ENCODE measurements at places on chromosomes 2 and 18.

DNA sequence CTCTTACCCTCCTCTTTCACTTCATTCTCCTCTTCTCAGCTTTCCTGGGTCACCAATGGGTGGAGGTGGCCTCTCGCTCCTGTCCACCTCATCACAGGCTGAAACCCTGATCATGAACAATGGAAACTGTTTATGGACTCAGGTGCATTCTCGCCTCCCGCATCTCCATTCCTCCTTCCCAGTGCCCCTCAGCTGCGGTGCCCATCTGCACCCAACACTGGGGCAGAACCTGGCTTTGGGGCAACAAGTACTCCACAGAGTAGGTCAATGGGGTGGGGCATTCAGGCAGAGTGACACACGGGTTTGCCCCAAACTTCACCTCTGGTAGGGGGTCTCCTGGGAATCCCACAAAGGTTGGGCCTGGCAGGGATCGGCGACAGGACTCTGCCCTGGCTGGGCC lies 199.5 kb downstream of the RTP5 start:
- no peak for DNase-seq

DNA sequence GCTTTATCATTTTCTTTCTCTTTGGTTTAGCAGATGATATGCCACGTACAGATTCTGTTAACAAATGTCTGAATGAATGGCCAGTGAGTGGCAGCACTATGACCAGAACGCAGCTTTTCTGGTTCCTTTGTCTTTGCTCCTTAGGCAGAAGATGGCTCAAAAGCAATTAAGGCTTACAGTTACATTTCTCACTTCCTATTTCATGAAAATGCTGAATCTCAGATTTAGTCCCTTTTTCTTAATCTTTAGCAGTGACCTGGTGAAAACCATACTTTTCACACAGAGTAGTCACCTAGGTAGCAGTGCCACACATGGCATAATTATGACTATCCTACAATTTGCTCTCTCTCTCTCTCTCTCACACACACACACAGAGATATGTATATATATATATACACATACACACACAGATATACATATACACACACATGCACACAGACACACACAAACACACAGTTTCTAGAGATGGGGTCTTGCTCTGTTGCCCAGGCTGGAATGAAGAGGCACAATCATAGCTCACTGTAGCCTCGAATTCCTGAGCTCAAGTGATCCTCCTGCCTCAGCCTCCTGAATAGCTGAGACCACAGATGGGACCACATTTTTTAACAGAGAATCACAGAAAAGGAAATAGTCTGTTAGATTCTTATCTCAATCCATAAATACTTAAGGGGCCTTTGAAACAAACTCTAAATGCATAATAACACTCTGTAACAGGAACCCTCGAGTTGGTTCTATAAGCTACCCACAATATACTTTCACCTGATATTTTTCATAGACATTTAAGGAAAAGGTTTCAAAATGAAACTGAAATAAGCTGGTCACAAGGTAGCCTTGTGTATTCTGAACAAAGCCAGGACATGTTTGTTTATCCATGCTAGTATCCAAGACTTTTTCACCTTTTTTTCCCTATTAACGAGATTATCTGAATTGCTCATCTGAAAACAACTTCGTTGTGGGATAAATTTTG lies 11.6 kb downstream of the PDE6D start:
- DNase-seq, result no peak

GRCh38 chr18:51010218-51010617 lies 19.8 kb upstream of the SMAD4 start:
- DNase-seq, result no peak

DNA sequence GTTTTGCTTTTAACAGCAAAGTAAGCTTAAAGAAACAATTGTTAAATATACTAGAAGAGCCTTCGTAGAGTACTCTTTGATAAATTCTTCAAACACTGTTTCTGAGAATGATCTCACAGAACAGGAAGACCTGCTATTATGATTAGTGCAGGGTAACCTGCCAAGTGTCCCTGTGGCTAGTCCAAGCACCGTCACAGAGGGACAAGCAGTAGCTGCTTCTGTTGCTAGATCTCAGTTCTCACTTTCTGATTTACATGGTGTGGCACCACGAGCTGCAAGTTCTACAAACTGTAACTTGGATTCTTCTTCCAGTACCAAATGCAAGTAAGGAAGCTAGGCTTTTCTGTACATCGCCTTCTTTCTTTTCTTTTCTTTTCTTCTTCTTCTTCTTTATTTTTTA lies 121.5 kb downstream of the PIEZO2 start:
- DNase-seq, result no peak

DNA sequence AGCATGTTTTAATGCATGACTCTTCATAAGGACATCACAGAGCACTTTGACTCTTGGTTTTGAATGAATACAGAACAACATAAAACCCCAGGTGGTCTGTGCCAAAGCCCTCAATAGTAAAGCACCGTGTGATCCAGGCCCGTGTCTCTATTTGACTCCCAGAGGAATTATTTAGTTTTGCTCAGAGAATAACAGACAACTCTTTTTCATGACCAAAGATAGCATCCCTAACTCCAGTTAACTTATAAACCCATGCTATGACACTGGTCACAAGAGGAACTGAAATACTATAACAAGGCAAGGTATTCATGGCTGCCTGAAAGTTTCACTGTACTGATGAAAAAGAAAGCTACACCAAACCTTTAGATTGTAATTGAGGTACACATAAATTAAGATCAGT lies 128.4 kb downstream of the IKZF2 start:
- DNase-seq, result no peak

DNA sequence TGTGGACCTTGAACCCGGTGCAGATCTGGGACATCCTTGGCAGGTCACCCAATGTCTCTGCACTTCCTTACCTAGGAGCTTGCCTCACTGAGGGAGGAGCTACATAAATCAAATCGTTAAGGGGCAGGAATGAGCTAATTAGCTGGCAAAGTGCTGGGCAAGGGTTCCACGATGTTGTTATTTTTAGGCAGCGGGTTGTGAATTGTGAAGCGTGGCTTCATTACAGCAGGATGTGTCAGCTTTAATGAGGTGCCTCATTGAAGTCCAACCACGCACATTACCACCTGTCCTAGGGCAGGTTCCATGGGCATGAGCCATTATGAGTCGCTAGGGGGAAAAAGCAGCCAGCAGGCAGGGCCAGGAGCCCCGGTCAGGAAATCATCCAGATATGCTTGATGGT lies 127.0 kb upstream of the AGAP1 start:
- DNase-seq, result no peak

DNA sequence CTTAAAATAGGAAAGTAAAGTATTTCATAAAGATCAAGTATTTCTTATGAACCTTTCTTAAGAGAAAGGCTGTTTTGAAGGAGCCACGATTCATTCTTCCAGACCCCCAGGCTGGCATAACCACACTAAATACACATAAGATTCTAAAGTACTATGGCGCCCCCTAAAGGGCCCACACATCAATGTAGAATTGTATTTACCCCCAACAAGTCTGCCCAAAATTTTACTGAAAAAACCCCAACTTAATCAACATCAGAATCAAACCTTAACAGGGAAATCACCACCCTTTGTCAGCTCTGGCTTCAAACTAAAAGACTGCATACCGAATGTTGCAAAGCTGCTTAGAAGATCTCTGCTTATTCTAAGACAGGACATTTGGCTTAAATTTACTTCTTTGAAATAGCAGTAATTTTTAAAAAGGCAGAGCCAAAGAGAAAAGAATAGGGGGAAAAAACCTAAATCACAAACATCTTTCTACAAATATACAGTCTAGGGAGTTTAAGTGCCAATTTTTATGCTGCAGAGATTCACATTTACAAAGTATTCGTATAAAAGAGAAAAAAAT lies 20.4 kb upstream of the BCL2 start:
- no peak for DNase-seq

GRCh38 chr2:168002021-168002553 lies 245.3 kb downstream of the STK39 start:
- DNase-seq, result no peak

GRCh38 chr2:15920696-15921095 lies 19.7 kb upstream of the MYCN start:
- DNase-seq, result no peak

GRCh38 chr2:181861379-181861778 lies 30.2 kb upstream of the ITPRID2 start:
- no peak for DNase-seq

GRCh38 chr18:68662754-68663153 lies 52.2 kb downstream of the TMX3 start:
- no peak for DNase-seq

- DNase-seq, result no peak
Observed at GRCh38 chr2:43127941-43128558, 98.4 kb downstream of the ZFP36L2 start.

GRCh38 chr18:13565228-13565627 lies 161.1 kb downstream of the FAM210A start:
- DNase-seq, result no peak

DNA sequence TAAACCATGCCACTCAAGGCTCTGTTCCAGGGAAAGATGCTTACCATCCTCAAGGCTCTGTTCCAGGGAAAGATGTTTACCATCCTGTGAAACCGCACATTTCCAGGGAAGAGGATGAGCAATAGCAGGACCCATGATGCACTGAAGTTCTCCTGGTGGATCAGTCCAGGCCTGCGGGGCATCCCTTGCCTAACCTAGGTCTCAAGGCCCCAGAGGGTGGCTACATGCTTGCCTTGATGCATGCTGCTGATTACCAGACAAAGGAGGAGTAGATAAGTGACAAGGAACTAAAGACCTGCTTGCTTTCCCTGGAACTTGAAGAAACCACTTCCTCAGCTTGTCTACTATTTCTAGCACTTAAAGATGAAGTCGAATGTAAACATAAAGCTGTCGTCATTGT lies 111.0 kb upstream of the LINC00305 start:
- no peak for DNase-seq

DNA sequence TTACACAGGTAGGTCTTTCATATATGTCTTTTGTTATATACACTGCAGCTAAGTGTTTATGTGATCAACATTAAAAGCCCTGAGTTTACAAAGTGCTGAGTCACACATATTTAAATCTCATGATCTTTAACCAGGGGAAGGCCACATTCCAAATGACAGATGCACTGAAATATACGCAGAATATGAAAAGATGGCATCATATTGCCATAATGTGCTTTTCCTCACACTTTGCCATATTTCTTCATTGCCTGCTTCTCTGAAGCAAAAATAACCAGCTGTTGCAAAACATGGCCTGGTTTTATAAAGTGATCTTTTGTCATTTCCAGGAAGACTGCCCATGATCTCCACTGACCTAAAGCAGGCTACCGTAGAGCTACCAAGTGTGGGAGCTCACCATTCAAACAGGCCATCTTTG lies 93.5 kb upstream of the MAPRE2 start:
- no peak for DNase-seq

GRCh38 chr2:60553495-60554073 lies at the start of gene BCL11A:
Gene BCL11A (minus strand): TSS chr2:60553654. CDS start chr2:60553270, 384 bp downstream.
- DNase-seq, result peak; percentile 31

DNA sequence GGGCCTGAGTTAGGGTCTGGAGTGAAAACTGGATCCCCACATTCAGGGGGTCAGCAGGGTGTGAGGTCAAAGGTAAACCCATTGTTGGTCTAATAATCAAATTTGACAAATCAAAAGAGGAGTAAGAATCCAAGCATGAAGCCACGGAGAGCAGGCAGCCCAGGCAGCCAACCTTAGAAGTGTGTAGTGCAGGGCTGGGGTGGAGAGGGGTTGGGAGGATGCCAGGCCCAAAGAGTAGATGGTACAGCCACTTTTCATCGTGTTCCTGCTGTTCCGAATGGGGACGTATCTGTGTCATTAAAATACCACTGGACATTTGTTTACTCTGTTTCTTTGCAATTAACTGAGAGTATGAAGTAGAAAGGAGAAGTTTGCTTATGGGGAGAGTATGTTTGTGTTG lies 16.5 kb upstream of the SPTBN1 start:
- no peak for DNase-seq
